ENCODE measurements at places on chromosomes 16 and 17. TPM values are rescaled to one million over a fixed set of nuclear protein-coding genes. Genes with fewer than 3 reads are reported as not detected.

Gene FOXL1
- total RNA-seq = 10.9 TPM

Gene RCVRN
- total RNA-seq = not detected

Gene KRT9
- total RNA-seq = not detected

Gene TNS4
- total RNA-seq = 53.1 TPM

Gene LPO
- total RNA-seq = not detected

Gene KRTAP2-1
- total RNA-seq = not detected

Gene IRX5
- 0.42 TPM for total RNA-seq

Gene SLC13A2
- total RNA-seq = 0.62 TPM

Gene KRTAP9-7
- total RNA-seq = not detected

DNA sequence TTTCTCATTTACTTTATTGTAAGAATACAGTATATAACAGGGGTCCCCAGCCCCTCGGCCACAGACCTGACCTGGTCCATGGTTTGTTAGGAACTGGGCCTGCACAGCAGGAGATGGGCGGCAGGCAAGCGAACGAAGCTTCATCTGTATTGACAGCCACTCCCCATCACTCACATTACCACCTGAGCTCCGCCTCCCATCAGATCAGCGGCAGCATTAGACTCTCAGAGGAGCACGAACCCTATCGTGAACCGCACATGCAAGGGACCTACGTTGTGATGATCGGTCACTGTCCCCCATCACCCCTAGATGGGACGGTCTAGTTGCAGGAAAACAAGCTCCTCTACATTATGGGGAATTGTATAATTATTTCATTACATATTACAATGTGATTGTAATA, 410.6 kb downstream of the SLC39A11 start:
- no peak for DNase-seq

DNA sequence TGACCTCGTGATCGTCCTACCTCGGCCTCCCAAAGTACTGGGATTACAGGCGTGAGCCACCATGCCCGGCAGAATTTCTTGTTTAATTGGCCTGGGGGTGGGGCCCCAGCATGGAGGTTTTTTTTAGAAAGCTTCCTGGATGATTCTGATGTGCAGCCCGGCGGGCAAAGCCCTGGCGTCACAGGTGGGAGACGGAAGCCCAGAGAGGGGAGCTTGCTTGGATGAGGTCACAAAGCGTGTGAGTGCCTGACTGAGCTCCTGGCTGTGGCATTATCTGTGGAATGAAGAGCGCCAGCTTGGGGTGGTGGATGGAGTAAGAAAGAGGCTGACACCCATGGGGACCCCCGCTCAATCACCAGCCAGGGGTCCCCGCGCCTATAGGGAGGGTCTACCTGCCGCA, 4.1 kb downstream of the VASN start:
- DNase-seq = no peak

DNA sequence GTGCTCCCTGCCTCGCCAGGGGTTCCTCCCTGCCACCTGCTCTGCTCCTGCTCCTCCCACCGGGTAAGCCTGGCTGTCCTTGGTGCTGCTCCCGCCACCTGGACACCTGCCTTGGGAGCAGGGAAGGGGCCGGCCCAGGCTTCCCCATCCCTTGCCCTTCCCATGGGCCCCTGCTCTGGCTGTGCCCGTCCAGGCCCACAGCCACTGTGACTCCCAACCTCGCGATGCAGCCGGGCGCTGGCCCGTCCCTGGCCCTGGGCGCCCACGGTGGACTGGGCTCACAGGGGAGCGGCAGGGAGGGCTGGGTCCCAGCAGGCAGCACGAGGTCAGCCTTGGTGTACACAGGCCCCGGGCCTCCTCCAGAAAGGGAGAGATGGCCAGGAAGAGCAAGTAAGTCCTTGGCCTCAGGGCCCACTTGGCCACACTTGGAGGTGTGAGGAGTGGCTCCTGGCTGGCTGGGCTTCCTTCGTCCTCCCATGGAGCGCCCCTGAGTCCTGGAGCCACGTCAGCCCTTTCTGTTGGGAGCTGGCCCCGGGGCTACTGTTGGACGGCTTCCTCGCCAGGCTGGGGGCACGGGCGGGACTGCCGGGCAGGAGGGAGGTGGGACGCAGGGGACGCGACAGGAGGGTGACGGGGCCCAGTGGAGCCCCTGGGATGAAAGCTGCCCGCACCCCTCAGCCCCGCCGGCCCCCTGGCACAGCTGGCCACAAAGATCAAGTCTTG, 15.3 kb downstream of the ENGASE start:
- no peak for DNase-seq

GRCh38 chr17:71283486-71283885, 837.3 kb upstream of the SOX9 start:
- DNase-seq = no peak

- DNase-seq = no peak
These were observed at the start of gene PPM1E for GRCh38 chr17:58755577-58756245. Gene PPM1E, plus strand, starts transcription at chr17:58755854.

- DNase-seq = no peak
These were observed 231.1 kb downstream of the CDH13 start for GRCh38 chr16:82857693-82858365.

- no peak for DNase-seq
These were observed 11.9 kb downstream of the FASN start for GRCh38 chr17:82085931-82086764.

DNA sequence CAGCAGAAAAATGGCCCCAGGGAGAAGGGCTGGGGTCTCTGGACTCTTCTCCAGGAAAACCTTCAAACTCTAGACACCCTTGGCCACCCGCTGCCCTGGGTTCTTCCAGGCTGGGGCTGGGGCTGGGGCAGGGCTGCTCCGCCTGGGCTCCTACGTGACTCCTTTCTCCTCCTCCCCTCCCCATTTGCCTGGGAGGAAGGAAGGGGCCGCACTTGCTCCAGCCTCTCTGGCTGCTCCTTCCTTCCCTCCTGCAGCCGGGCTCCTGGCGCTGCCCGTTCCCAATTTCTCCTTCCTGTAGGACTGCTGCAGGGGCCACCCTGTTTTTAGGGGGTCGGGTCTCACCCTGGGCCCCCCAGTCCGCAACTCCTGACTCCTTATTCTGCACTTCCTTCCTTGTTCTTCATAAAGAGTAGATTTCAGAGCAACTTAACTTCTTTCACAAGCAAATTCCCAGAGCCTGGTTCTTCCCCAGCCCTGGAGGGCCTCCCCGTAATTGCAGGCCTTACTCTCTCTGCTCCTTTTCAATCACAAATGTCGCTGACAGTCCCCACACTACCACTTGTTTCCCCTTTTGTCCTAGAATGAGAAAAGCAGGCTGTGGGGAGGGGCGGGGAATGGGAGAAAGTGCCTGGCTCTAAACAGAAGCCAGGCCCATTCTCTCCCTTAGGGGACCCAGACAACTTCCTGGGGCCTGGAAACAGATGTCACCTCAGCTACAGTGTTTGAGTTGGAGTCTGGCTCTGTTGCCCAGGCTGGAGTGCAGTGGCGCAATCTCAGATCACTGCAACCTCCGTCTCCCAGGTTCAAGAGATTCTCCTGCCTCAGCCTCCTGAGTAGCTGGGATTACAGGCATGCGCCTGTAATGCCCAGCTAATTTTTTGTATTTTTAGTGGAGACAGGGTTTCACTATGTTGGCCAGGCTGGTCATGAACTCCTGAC, 137.8 kb downstream of the ENGASE start:
- DNase-seq = no peak

DNA sequence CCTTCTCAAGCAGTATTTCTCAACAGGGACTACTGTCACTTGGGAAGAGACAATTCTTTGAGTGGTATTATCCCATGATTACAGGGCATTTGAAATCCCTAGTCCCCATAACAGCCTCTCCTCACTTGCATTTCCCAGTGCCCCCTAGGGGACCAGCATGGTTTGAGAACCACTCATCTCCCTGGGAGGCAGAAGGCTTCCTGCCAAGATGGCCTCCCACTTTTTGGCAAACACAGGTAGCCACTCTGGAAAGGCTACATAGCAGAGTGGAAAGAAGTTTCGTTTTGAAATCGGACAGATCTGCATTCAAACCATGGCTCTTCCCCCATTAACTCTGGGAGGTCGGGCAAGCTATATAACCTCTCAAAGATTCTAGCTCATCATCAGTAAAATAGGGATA, 256.8 kb downstream of the XYLT1 start:
- DNase-seq = no peak

DNA sequence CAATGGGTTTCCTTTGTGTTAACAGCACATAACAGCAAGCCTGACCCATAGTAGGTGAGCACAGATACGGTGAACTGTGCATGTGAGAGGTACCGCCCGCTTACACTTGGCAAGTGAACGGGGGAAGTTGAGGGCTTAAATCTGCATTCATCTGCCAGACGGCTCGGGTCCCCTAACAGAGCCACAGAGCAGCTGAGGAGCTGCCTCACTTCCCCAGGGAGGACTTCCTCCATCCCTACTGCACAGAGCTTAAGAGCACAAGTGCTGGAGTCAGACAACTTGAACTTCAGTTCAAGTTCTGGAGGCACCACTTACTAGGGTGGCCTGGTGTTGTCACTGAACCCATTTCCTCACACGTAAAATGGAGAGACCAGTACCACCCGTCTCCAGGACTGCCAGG, 13.4 kb downstream of the RAB5C start:
- DNase-seq = no peak

DNA sequence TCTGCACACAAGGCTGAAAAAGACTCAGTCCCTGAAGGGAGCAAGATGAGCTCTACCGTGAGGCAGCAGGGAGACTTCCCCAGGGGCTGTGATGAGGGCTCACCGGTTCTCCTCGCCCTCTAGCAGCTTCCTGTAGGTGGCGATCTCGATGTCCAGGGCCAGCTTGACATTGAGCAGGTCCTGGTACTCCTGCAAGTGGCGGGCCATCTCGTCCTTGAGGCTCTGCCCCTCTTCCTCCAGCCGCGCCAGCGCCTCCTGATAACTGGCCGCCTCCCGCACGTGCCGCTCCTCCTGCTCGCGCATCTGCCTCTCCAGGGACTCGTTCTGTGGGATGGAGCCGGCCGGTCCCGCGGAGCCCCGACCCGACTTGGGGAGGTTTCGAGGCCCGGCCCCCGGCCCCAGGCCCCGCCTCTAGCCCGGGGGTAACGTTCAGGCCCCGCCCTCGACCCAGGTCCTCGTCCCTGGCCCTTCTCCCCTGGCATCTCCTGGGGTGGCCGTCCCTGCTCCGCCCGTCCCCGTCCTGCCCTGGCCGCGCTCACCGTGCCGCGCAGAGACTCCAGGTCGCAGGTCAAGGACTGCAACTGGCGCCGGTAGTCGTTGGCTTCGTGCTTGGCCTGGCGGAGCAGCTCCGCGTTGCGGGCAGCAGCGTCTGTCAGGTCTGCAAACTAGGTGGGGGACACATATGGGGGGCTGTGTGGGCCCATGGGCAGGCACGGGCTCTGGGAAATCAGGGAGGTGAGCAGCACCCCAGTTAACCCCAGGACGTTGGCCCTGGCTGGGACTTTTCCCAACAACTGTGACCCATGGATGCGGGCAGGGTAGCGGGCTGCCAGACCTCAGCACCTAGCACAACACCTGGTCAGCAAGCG, 3.9 kb downstream of the GFAP start:
- peak; percentile 68 for DNase-seq

DNA sequence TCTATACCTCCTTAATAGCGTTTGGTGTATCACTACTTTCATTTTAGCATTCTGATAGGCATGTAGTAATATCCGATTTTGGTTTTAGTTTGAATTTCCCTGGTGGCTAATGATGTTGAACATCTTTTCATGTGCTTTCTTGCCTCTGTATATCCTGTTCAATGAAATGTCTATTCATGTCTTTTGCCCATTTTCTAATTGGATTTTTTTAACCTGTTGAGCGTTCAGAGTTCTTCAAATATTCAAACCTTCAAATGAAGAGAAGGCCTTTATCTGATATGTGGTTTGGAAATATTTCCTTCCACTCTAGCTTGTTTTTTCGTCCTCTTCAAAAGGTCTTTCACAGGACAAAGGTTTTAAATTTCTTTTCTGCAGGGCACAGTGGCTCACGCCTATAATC, 2.4 kb upstream of the NME1 start:
- DNase-seq = no peak

- DNase-seq = peak; percentile 80
These were observed 4.2 kb upstream of the MXRA7 start for GRCh38 chr17:76714822-76715495.

DNA sequence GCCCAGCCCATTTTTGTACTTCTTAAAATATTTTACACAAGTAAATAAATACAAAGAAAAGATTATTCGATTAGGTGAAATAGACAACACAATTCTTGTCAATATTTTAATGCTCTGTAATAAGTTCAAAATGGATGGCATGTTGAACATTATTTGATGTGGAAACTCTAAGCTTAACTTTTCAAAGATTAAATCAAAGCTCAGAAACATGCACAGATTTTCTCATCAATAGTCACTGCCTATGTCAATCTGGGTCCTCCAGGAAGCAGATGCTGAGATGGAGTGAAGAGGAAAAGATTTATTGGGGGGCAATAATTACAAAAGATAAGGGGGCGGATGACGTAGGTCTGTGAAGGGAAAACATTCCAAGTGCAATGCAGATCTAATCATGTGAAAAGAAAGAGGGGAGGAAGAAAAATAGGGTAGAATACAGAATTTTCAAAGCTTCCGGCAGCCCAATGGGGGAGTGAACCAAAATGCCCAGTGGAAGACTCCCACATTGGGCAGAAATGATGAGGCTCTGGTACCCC, 50.5 kb downstream of the COPRS start:
- DNase-seq = no peak

DNA sequence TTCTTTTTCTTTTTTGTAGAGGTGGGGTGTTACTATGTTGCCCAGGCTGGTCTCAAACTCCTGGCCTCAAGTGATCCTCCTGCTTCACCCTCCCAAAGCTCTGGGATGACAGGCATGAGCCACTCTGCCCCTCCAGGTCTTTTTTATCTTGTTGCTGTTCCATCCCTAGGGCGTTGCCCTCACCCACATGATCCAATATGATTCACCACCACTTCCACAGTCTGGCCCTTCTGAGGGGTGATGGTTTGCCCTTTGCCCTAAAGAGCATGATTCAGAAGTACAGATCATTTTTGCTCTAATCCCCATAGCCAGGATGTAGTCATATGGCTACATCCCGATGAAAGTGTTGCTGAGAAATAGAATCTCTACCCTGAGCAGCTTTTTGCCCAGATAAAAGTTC, 18.8 kb downstream of the STX4 start:
- DNase-seq = no peak

GRCh38 chr16:2853531-2854073, 4.4 kb downstream of the PRSS22 start:
- DNase-seq = no peak

DNA sequence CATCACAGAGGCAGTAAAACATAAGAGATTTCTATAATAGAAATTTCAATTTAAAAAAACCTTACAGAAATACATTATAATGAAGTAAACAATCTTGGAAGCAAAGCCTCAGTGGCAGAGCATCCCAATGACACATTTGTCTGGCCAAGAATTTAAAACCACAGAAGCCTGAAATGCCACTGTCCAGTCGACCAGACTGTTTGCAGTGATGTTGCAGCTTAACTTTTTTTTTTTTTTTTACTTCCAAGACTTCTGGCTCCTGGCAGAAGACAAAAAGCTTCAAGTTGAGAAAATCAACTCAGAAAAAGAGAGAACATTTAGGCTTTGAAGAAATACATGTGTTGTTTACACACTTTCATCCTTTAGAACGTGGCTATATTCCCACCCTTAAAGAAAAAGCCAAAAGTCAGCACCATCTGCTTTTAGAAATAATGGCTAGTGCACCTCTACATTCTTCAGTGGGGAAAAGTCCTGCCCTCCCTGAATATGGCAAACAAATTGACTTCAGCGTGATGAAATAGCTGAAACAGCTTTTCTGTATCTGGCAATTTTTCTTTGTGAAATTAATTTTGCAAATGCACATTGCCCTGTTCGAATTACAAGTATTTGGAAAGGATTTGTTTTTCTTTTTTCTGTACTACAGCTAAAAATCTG, 205.5 kb upstream of the MON1B start:
- no peak for DNase-seq

GRCh38 chr17:18920911-18921441, 31.0 kb upstream of the SLC5A10 start:
- DNase-seq = no peak

- no peak for DNase-seq
These were observed 292.6 kb upstream of the CDH11 start for GRCh38 chr16:65414284-65414984.

Data from ureter (tissue), 1 donor.